Midbrain (tissue), 1 donor: ENCODE measurements at places on chromosomes 5 and 9.

- no peak for DNase-seq
Observed at GRCh38 chr5:143674469-143674786, 137.5 kb upstream of the HMHB1 start.

DNA sequence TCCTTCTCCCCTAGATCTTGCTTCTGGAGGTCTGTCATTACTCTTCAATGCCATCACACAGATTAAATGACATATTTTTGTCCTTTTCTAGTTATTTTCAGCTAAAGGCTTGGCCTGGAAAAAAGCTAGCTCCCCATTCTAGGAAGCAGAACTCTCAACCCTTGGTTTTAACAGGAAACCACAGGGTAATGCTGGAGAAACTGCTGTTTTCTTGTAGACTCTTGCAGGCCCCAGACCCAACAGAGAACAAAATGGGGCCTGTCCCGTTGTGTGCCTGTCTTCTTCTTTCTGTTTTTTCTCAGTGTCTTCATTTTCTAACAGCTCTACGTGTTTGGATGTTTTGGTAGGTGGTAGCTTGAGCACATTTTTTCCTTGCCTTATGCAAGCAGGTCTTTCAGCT is 21.5 kb downstream of the DCANP1 start:
- DNase-seq = no peak

DNA sequence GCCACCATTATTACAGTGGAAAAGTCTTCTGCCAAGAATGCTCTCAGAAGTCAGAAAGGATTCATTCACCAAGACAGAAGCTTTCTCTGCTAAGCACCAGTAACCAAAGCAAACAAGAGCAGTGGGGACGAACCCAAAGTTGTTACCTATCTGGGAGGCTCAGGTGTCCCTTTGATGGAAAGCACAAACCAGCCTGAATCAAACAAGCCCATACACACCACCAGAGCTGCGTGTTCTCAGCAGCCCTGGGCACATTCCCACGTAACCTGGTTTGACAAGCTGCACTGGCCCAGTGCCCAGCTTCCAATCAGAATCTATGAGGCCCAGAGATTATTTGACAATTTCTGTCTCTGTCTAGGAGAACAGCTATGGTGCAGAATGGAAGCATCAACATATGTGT is 252.6 kb downstream of the ACTL7B start:
- no peak for DNase-seq

DNA sequence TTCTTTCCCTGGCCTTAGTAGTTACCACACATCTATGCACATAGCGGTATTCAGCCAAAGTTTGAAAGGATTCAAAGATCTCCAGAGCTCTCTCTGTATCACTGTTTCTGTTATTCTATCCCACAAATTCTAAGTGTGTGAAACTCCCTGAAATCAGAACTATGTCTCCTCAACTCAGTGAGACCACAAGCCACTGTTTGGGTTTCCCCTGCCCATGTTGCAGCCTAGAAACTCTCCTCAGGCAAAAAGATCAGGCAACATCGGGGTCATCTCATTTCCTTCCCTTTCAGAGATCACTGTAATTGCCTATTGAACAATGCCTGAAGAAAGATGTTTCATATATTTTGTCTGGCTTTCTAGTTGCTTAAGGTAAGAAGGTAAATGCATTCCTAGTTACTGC is 135.6 kb downstream of the TMC1 start:
- no peak for DNase-seq

GRCh38 chr9:6307551-6308096 is 20.6 kb upstream of the TPD52L3 start:
- DNase-seq = no peak

DNA sequence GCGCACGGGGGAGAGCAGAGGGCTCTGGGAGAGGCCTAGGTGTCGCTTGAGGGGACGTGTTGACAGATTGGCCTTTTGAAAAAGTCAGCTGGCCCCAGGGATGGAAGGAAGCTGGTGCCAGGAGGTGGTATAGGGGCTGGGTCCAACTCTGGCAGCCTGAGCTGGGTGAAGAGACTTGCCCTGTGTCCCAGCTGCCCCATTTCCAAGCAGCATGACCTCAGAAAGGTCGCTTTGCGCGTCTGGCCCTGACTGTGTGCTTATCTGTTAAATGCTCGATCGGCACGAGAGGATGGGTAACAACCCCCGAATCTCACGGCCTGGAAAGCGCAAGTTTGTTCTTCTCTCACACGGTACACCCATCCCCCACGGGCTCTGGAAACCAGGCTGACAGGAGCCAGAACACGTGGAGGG is 31.2 kb upstream of the LAMC3 start:
- no peak for DNase-seq

DNA sequence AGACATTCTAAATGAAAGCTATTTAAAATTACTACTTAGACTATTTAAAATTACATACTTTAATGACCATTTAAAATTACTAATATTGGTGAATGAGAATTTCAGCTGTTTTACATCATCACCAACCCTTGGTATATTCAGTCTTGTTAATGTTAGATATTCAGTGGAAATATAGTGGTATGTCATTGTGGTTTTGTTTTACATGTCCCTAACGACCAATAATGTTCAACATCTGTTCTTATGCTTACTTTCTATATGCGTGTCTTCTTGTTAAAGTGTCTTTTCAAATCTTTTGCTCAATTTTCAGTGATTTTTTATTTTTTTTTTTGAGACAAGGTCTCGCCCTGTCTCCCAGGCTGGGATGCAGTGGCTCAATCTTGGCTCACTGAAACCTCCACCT is 279.3 kb upstream of the TARS1 start:
- DNase-seq = no peak

DNA sequence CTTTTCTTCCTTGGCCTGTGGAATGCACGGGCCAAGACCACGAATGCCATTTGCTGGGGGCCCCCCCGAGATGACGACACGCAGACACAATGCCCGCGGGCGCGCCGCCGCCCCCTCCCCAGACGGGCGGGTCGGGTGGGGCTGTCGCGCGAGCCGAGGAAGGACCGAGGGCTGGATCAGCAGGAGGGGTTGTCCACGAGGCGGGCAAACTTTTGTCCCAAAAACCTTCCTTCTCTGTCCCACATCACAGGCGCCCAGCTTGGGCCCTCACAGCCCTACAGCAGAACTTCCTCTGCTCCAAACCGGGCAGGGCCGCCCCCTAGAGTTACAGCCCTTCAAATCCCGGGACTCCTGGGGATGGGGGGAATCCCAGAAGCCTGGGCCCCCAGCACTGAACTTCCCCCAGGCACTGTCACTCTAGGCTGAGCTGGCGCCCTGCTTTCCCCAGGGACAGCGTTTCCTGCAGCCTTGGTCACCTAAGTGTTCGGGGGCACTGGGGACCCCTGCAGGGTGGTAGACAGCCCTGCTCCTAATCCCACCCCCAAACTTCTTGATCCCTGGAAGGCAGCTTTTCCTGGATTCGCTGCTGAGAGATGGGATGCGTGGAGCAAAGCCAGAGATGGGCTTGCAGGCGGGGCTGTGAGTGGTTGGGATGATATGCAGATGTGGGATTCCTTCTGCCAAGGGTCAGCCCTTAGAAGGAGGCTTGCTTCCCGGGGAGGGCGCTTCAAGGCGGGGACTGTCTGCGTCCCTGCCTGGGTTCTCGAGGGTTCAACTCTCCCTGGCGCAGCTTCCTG is 980 bp downstream of the COL5A1 start:
- no peak for DNase-seq

- DNase-seq = no peak
Observed at GRCh38 chr5:17021602-17021932, 85.5 kb upstream of the MYO10 start.

- no peak for DNase-seq
Observed at GRCh38 chr9:38670542-38671371, 49.2 kb downstream of the FAM240B start.

DNA sequence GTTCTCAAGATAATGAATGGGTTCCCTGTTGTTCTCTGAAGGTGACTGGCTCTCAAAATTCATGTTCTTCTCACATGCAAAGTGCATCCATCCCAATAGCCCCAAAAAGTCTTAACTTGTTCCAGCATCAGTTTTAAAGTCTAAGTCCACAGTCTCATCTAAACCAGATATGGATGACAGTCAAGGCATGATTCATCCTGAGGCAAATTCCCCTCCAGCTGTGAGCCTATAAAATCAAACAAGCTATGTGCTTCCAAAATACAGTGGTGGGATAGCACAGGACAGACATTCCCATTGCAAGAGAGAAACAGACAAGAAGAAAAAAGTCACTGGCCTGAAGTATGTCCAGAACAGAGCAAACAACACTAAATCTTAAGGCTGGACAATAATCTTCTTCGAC is 25.4 kb downstream of the FBXO10 start:
- no peak for DNase-seq

GRCh38 chr9:71384343-71384742 is 262.9 kb upstream of the TRPM3 start:
- no peak for DNase-seq

DNA sequence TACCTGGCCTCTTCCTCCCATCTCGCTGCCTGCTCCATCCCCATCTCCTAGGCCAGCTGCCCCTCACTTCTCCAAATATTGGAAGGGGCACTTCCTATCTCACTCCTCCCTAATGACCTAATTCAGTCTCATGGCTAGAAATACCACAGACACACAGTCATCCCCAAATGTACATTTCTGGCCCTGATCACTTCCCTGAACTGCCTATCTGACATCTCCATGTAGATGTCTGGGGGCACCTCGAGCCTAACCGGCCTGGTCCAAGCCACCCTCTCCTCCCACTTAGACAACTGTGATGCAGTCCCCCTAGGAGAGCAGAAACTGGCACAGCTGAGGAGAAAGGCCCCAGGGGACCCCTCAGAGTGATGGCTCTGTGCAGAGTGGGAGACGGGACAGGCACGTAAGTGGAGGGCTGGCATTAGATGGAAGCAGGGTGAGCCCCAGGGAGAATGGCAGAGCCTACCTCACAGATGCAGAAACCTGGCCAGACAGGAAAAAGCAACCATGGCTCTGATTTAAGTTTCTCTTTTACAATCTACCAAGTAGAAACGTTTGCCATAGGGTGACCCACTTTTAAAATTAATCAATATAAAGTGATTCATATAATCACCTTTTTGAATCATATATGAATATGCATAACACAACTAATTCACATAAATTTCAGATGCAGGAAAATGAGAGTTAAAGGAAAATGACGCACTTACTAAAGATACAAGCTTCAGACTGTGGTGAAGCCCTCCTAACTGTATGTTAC is 22.1 kb downstream of the CAMSAP1 start:
- DNase-seq = no peak

DNA sequence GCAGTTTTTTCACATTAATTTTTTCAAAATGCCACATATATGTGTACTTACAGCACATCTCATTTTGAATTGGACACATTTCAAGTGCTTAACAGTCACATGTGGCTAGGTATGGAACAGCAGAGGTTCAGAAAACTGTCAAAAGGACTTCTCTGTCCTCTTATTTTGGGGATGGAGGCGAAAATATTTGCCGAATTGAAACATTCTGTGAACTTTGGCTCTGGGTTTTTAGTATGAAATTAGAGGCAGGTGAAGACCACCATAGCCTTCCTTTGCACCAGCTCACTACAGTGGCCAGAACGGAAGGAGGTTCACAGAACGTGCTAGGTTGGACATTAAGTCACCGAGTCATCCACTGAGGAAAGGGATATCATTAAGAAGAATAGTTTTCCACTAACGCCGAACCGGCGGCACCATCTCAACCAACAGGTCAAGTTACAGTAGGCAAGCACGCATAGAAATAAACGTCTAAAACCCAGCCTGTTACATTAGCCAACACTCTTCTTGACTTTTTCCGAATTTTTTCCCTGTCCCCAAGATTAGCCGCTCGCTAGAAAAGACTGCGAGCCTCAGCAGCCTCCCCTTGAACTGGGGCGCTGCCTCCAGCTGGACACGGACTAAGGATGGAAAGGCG is 1.8 kb upstream of the TLE4 start:
- no peak for DNase-seq

DNA sequence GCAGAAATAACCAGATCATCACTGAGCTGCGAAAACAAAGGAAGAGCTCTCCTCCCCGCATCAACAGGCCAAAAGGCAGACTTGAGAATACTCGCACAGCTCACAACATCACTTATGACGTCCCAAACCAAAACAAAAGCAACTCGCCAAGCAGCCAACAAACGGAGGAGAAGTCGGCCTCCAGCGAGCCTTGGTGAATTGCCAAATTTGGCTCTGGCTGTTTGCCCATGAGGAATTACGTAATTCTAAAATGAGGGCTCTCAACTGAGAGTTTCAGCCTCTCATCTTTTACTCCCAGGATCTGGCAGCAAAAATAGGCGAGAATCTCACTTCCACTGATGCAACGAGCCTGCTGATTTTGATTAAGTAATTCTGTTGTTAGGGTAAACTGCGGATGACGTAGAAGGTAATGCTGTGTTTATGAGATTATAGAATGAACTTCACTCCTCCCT is 51.7 kb upstream of the SEMA6A start:
- DNase-seq = peak; percentile 90

GRCh38 chr9:15485836-15486666 is 24.7 kb downstream of the PSIP1 start:
- no peak for DNase-seq

- no peak for DNase-seq
Observed at GRCh38 chr9:33791117-33791516, 4.2 kb upstream of the PRSS3 start.

- no peak for DNase-seq
Observed at GRCh38 chr5:113034182-113034773, 57.7 kb downstream of the DCP2 start.

- no peak for DNase-seq
Observed at GRCh38 chr5:168117469-168117868, 174.0 kb upstream of the WWC1 start.

GRCh38 chr9:88289532-88289931 is 98.7 kb upstream of the SPIN1 start:
- DNase-seq = no peak

DNA sequence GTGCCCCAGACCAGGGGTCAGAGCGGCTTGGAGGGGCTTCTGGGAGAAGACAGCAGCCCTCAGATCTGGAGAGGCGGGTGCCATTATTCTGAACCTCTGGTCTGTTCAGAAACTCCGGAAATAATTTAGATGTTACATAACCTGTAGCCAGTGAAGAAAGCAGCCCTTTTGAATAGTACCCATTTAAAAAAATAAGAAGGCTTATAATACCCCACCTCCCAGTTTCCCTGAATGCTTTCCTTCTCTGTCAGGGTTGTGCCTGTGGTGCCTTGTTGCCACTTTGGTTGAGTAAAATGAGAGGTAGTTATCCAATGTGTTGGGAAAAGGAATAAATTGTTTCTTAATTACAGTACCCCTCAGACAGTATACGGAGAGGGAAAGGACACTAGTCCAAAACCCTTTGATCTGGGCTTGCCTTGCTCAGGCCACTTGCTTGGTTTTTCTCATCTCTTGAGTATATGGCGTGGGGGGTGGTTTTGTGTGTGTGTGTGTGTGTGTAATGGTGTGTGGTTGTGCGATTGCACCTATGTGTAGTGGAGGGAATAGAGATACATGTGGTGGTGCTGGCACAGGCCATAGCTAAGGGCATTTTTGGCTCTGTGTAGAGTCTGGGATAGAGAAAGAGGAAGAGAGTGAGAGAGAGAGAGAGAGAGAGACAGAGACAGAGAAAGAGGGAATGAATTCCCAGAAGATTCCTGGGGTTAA is 59.1 kb upstream of the TLR4 start:
- DNase-seq = peak; percentile 64

- no peak for DNase-seq
Observed at GRCh38 chr5:136103118-136103517, 29.5 kb upstream of the SMAD5 start.

- DNase-seq = no peak
Observed at GRCh38 chr9:111805830-111806241, 11.1 kb upstream of the SHOC1 start.

- peak; percentile 10 for DNase-seq
Observed at GRCh38 chr5:119948162-119948561, 318.8 kb downstream of the FAM170A start.
